Muscle of arm (tissue), 14 donors: ENCODE measurements at places on chromosomes 3 and 15. TPM values are rescaled to one million over a fixed set of nuclear protein-coding genes. Genes with fewer than 3 reads are reported as not detected.

Gene ABHD10
- 27.7 TPM for polyA plus RNA-seq

Gene RBPMS2
- polyA plus RNA-seq: 5.2 TPM

Gene GOLGA8J
- 0.61 TPM for polyA plus RNA-seq

Gene EDEM1
- 11.7 TPM for polyA plus RNA-seq

Gene PPP1R14D
- polyA plus RNA-seq: not detected

Gene EBLN2
- polyA plus RNA-seq: 5.8 TPM

Gene NEK11
- 11.4 TPM for polyA plus RNA-seq

Gene GAP43
- 1.4 TPM for polyA plus RNA-seq

Gene THRB
- polyA plus RNA-seq: 1.5 TPM

Gene CPNE4
- polyA plus RNA-seq: 0.38 TPM

Gene HESX1
- polyA plus RNA-seq: not detected

Gene FBXO40
- 2.3 TPM for polyA plus RNA-seq

DNA sequence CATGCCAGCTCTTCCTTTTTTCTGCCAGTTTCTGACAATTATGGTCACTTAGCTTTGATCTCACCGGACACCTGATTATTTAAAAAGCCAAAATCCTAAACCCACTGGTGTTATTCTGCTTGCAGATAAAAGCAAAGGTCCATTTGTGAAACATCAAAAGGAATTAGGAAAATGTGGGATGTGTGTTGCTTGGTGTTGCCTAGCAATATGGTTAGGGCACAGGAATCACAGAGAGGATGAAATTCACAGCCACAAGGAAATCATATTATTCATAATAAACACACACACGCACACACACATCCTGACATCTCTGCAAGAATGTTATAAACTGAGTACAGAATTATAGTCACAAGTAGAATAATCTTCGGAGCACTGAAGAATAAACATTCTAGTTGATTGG is 89.3 kb upstream of the BHLHE40 start:
- DNase-seq: no peak

DNA sequence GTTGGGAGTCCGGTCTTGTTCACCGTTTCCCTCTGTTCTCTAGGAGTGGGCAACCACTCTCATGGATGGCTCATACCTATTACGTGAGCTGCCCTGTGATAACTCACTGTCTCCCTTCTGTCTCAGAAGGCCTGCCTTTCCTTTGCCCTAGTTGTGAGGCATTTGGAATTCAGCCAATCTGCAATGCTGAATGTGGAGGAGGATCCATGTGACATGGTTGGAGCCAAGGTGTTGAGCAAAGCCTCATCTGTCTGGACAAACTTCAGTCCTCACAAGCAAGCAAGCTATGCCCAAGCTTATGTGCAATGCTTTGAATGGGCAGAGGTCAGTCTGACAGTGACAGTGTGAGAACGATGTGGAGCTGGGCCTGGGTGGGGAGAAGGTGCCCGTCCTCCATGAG is 37.8 kb upstream of the ATP10A start:
- DNase-seq: no peak

- DNase-seq: no peak
Observed at GRCh38 chr3:127065138-127065427, 82.2 kb downstream of the PLXNA1 start.

DNA sequence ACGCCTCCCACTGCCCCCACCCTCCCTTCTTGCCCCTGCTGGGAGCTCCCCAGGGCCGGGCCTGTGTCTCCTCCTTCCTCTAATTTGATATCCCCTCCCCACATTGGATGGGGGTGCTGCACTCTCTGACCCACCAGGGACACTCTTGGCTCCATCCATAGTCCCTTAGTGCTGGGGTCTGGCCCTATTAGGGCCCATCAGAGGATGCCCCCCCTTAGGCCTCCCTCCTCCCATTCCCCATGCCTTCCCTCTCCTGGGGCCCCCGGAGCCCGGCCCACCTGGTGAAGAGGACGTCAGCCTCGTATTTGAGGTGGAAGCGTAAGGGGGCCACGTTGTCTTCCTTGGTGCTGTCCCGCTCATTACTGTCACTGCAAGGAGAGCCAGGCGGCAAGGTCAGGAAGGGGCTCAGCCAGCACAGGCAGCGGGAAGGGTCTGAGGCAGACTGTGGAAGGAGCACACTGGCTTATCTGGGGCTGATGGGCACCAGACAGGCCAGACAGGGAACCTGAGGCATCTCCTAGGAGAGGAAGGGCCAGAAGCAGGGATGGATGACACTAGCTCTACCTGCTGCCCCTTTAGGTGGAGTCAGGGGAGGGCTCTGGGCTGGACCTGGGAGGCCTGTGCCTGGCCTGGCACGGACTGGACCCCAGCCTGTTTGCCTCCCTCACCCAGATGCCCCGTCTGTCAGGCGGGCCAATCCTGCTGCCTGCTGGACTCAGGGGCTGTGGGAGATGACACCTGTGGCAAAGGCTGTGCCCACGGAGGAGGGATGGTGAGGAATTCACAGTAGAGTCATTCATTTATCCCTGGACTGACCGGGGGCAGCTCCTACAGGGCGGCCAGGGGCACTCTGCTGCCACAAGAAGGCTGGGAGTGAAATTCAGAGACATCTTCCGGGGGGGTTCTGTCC is 36.2 kb downstream of the FEM1B start:
- no peak for DNase-seq

DNA sequence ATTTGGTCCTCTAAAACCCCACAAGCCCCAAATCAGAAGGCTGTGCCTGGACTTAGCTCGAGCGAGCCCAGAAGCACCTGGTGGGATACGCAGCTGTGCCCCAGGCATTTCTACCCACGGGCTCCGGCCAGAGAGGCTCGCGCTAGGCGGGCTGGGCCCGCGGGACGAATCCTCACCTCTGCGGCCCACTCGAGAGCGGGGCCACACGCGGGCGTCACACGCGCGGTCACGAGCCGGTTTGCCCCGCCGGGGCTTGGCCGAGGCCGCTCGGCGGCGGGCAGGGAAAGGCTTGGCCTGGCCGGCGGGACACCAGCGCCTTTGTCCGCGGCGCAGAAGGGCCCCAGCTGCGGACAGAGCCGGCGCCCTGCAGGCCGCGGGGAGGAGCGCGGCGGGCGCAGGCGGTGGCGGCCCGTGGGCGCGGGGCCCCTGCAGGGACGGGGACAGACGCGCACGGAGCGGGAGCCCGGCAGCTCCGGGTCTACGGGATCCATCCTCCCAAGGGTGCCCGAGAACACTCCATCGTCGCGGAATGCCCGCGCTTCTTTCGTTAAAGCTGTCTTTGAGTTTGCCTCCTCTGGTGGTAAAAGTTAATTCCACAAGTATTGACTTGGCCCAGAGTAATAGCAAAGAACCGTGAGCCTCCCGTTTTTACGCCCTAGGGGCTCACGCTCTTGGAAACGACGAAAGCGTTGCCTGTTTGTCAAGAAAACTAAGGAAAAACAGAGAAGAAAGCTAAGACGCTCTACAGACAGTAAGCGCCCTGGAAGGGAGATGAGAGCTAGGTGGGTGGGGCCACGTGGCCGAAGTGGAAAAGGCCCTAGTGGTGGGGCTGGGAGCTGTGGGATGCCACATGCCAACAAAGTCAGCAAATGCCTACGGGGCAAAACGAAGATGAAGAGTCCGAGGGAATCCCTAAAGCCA is 26.4 kb downstream of the TYRO3 start:
- peak; percentile 71 for DNase-seq

- no peak for DNase-seq
Observed at GRCh38 chr15:29675791-29676301, 146.4 kb downstream of the TJP1 start.

GRCh38 chr3:62876064-62876463 is 848 bp upstream of the CADPS start:
- peak; percentile 47 for DNase-seq

GRCh38 chr15:81280696-81281455 is 43.1 kb downstream of the STARD5 start:
- no peak for DNase-seq

DNA sequence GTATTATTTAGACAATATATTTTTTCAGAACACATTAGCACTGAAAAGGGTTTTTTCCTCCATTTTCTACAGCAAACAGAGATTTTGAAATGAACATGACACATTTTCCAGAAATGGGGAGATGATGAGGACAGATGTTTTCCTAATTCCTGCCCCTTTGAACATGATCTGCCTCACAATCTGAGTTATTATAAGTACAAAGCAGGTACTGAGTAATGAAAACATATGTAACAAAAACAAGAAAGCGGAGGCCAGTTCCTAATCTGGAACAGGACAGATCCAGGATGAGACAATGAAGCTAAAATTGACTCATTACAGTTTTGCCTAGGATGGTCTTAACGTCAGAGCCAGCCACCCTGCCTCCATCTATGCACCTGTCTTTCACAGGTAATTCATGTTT is 642.8 kb upstream of the NR2F2 start:
- no peak for DNase-seq

- DNase-seq: no peak
Observed at GRCh38 chr3:24500806-24501205, 6.2 kb upstream of the THRB start.

DNA sequence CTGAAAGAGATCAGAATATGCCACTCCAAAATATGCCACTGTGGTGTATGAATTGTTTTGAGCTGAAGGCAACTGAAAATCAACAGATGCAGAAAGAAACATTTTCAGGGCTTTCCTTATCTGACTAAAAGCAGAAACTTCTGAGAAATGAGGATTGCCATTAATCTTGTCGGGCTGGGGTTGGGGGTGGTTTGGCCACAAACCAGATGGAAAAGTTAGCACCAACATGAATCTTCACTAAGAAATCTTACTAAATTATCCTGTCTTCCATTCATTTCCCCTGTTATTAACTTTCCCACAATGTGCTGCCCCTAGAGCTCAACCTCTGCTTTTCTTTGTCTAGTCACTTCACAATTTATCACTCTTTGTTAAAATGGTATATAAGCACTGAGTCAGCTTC is 229.9 kb upstream of the GADL1 start:
- DNase-seq: no peak

DNA sequence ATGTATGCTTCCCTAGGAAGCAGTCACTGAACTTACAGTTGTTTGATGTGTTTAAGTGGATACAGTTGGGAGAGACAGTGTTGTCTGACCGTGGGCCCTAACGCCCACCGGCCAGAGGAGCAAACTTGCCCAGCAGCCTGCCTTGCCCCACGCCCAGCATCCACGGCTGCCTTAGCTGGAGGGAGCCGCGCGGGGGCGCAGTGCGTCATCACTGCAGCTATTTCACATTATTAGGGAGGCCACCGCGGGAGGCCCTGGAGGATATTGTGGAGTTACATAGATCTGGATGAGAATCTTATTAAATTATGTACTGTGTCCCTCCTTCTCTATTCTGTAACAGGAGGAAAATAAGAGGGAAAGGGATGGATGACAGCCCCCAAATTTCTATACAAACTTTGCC is 267.2 kb downstream of the GABRG3 start:
- DNase-seq: no peak

DNA sequence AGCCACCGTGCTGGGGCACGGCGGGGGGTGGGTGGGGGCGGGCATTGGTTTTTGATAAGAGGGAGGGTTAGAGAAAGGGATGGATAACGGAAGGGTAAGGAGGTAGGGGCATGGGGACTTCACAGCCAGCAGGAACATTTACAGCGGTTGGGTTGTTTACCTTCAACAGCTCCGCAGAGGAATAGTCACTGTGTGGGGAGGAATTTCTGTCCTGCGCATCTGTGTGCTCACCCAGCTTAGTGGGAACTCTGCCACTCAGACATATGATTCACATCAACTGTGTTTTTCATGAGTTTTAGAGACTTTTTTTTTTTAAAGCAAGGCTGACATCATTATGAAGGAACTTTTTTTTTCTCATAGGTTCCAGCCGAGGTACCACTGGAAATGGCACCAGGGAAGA is 19.6 kb downstream of the CHRD start:
- DNase-seq: peak; percentile 84

GRCh38 chr3:42839616-42840015 is 30.4 kb downstream of the ACKR2 start:
- no peak for DNase-seq

- DNase-seq: peak; percentile 58
Observed at GRCh38 chr3:11164607-11165006, 10.3 kb downstream of the HRH1 start.

- no peak for DNase-seq
Observed at GRCh38 chr3:194130188-194130587, 5.8 kb upstream of the HES1 start.

- no peak for DNase-seq
Observed at GRCh38 chr3:142218703-142219102, 6.7 kb downstream of the GK5 start.

DNA sequence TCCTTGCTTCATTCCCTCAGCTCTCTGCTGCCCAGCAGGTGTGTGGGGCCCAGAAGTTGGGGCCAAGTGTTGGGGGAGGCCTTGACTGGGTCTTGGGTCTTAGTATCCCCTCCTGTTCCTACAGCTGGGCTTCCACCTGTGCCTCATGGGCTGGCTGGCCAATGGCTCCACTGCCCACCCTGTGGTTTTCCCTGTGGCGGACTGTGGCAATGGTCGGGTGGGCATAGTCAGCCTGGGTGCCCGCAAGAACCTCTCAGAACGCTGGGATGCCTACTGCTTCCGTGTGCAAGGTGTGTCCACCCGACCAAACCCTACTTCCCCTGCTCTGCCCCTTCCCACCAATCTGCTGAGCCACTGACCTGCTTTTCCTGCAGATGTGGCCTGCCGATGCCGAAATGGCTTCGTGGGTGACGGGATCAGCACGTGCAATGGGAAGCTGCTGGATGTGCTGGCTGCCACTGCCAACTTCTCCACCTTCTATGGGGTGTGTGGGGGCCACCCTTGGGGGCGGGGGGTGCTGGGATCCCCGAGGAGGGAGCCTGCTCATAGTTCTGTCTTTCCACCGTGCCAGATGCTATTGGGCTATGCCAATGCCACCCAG is 10.9 kb downstream of the NT5DC2 start:
- DNase-seq: no peak

- DNase-seq: no peak
Observed at GRCh38 chr3:138578961-138579574, 15.0 kb downstream of the CEP70 start.

- no peak for DNase-seq
Observed at GRCh38 chr15:52115598-52116427, 3.2 kb upstream of the BCL2L10 start.

DNA sequence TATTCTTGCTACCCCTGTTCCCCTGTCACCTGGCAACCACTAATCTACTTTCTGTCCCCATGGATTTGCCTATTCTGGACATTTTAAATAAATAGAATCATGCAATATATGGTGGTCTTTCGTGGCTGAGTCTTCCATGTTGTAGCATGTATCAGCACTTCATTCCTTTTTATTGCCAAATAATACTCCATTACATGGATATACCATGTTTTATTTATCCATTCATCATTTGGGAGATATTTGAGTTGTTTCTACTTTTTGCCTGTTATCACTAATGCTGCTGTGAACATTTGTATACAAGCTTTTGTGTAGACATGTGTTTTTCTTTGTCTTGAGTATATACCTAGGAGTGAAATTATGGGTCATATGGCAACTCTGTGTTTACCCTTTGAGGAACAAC is 50.6 kb downstream of the NR2C2 start:
- DNase-seq: no peak

- DNase-seq: no peak
Observed at GRCh38 chr15:37122703-37123102, 22.4 kb upstream of the MEIS2 start.

- DNase-seq: no peak
Observed at GRCh38 chr3:61699622-61700021, 138.3 kb downstream of the PTPRG start.

DNA sequence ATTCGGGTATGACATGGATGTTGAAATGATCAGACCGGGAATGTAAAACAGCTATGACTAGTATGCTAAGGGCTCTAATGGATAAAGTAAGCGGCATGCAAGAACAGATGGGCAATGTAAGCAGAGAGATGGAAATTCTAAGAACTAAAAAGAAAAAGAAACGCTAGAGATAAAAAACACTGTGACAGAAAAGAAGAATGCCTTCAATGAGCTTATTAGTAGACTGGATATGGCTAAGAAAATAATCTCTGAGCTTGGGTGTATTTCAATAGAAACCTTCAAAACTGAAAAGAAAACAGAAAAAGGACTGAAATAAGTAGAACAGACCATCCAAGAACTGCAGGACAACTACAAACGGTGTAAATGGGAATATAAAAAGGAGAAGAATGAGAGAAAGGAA is 101.2 kb downstream of the HES1 start:
- no peak for DNase-seq
